Caki2 (cell line): ENCODE measurements at places on chromosomes 6 and 20.

- DNase-seq, result no peak
Measured at GRCh38 chr6:114010540-114010939, 39.6 kb upstream of the HDAC2 start.

DNA sequence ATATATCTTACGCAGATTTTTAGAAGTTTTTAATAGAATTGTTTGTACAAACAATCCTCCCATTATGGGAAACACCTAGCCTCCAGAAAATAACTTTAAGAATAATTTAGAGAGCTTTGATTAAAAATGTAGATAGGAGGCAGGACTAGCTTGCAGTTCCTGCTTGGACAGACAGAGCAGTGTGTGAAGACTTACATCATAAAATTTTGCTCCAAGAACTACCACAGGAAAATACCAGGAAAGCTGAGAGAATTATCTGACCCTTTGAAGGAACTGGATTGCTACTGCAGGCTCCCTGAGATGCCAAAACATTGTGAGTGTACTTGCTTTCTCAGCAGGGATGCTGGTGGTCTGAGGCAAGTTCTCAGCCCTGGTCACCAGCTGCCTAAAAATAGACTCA, 64.2 kb downstream of the EYS start:
- no peak for DNase-seq

- DNase-seq, result no peak
Measured at GRCh38 chr20:62030834-62031434, 34.7 kb downstream of the TAF4 start.

DNA sequence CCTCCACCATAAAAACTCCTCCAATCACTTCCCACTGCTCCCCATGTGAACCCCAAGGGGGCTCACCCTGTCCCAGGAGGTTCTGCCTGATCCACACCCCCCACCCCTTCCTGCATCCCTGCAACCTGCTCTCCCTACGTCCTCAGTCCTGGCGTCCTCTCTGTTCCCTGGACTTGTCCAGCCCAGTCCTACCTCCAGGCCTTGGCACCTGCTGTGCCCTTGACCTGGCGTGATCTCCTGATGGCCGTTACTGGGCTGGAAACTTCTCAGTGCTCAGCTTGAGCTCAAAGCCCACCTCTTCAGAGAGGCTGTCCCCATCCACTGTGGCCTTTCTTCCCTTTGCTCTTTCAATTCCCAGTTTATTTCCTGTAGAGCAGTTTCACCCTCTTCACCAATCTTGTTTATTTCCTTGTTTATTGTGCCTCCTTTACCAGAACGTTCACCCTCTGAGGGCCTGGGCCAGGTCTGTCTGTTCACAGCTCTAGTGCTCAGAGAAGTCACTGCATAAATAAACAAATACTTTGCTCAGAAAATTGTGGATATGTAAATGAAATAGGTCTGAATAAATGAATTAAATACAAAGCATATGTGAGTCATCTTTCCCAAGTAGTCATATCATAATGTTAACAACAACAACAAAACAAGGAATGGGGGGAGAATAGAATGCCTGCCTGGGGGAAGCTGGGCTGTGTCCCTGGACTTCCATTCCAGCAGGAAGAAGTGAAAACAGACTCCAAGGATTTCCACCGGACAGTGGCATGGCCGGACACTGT, 175.7 kb upstream of the SULF2 start:
- DNase-seq, result no peak

- no peak for DNase-seq
Measured at GRCh38 chr20:53224851-53225250, 252.7 kb downstream of the TSHZ2 start.

- no peak for DNase-seq
Measured at GRCh38 chr20:41218466-41218865, 81.1 kb downstream of the PLCG1 start.

- DNase-seq, result no peak
Measured at GRCh38 chr6:13098006-13098405, 230.3 kb downstream of the TBC1D7 start.

DNA sequence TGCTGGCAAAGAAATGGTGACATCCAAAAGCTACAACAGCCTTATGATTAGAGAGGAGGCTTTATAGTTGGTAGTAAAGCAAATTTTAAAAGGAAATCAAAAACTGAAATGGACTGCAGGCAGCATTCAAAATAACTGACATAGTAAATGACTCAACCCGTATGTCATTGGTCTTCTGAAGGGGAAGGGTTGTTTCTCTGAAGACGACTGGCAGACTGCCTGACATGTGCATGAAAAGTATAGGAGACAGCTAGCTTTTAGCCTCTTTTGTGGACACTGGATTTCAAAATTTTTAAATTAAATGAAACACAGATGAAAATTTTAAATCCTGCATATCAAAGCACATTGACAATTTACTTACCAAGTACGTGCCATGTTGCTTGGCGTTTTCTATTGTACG, 90.7 kb downstream of the TRMT6 start:
- DNase-seq, result no peak

DNA sequence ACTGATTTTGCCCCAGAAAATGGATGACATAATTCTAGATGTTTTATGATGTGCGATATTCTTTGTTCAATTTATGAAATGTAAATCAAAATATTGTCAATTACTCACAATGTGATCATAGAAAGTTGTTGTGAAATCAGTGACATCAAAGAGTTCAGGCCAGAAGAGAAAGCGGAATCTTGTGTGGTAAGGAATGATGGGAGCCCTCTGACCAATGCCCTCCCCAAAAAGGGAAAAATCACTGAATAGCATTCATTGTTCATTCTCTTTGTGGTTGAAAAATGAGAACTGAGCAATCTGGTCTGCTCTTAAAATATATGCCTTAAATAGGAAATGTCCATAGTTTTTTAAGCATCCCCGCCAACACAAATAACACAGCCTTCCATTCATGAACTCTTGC, 247.1 kb upstream of the GRIK2 start:
- DNase-seq, result no peak

DNA sequence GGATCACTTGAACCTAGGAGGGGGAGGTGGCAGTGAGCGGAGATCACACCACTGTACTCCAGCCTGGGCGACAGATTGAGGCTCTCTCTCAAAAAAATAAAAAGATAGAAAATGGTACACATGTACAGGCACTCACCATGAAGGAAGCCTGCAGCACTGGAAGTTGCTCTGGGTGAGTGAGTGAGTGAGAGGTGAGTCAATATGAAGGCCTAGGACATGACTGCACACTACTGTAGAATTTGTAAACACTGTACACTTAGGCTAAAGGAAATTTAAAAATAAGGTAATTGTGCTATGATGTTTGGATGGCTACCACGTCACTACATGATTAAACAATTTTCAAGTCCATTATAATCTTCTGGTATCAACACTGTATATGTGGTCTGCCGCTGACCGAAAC, 216.2 kb downstream of the FOXC1 start:
- DNase-seq, result no peak

DNA sequence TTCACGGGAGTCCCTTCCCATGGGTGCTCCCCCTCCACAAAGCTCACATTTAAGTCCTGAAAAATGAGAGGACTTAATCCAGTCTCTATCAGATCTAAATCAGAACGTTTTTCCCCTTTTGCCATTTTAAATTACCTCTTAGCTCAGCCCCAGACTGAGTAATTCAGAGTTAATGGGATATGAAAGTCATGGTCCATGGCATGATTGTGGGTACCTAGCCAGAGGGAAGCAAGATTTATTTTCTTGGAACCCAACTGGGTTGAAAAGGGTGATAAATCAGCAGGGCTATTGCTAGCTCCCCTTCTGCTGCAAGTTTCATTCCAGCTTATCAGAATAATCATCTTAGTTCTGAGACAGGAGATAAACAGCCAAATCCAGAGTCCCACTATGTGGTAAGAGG, 320.2 kb upstream of the CHD6 start:
- DNase-seq, result no peak

DNA sequence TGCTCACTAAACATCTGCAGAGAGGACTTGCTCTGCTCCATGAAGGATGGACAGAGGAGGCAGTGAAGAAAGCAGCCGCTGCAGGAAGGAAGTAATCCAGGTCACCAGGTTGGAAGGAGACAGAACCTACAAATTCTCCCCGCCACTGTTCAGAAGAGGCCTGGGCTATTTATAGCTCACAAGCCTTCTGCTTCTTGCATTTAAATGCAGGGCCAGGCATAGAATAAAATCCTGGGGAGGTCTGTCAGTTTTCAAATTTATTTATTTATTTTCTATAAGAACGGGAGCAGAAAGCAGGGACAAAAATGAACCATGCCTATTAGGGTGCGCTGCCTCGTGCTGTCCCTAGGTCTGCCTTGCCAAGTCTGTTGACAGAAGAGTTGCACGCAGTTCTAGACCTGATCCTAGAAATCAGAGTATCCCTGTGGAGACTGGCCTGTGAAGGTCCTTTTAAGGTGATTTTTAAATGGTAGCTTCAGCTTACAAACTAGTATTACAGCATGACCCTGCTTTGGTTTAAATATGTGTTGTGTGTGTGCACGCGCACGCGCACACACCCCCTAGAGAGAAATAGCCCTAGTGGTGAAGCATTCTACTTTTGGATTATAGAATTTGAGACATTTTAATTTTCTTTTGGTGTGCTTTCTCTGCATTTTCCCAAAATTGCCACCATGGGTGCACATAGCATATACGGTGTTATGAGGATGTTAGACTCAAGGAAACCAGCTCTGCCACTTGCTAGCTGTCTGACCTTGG, 19.5 kb downstream of the RIMS4 start:
- no peak for DNase-seq

DNA sequence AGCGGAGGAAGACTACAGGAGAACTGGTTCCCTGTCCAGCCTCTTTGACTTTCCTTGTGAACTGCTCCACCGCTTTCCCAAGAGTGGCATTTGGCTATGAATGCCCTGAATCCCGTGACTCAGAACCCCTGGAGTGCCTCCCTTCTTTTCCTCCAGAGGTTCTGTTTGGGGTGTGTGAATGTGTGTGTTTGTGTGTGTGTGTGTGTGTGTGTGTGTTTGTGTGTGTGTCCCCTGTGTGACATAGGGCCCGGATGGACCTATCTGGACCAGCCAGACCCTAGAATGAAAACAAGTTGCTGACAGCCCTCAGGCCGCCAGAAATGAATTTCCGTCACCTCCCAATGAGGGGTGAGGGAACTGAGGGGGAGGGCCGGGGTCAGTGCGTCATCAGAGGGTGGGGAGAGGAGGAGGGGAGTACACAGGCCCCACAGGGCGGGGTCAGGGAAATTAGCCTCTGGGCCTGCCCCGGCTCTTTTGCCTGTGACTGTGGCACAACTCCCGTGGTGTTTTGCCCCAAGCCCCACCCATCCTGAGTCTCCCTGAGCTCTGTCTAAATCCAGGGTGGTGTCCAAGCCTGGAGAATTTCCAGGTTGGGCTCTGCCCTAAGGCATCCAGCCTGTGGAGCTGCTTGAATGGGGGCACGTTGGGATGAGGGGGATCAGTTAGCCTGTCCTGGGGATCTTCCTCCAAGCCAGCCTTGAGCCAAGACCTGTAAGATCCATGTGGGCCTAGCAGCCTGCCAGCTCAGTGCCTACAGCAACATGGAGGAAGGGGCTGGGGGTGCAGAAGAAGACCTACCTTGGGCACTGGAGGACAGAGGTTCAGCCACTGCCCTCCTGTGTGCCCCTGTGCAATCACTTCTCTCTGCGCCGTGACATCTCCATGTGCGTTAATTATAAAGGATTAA, 15.2 kb upstream of the MRPS18A start:
- DNase-seq, result peak; percentile 93

- no peak for DNase-seq
Measured at GRCh38 chr6:167831281-167831828, 4.6 kb downstream of the AFDN start.

DNA sequence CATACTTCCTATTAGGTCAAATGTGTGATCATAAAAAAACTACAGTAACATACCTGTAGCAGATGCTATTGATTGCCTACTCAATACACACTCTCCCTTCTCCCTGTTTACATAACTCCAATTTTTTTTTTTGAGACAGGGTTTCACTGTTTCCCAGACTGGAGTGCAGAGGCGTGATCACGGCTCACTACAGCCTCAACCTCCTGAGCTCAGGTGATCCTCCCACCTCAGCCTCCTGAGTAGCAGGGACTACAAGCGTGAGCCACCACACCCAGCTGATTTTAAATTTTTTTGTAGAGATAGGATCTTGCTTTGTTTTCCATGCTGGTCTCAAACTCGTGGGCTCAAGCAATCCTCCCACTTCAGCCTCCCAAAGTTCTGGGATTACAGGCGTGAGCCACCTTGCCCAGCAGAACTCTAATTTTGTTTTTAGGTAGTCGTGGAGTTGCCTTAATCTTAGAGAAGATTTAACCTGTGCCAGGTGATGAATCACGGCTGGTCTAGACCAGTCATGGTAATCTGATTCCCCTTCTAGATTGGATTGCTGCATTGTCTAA, 14.0 kb upstream of the KIF3B start:
- DNase-seq, result no peak

DNA sequence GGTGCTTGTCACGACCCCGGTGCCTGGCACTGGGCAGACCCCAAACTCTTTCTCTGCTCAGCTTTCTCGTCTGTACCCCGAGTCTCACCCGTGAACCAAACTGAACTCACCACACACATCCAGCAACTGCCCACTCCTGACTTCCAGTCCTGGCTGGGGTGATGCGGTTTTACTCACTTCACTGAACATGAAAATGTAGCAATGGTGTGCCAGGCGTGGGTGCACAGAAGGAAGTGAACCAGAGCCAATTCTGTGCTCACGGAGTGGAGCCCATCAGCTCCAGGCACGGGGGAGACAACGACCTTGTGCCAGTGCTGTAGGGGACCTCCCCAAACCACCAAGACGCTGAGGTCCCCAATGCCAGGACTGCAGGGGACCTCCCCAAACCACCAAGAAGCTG, 78.7 kb upstream of the AFDN start:
- no peak for DNase-seq

- no peak for DNase-seq
Measured at GRCh38 chr6:132812756-132813172, 1.6 kb upstream of the RPS12 start.

- no peak for DNase-seq
Measured at GRCh38 chr20:63049191-63049518, 42.4 kb upstream of the BHLHE23 start.

GRCh38 chr6:166640342-166641043, 13.4 kb upstream of the RPS6KA2 start:
- DNase-seq, result no peak

GRCh38 chr6:20911712-20912111, 377.5 kb downstream of the CDKAL1 start:
- DNase-seq, result no peak

DNA sequence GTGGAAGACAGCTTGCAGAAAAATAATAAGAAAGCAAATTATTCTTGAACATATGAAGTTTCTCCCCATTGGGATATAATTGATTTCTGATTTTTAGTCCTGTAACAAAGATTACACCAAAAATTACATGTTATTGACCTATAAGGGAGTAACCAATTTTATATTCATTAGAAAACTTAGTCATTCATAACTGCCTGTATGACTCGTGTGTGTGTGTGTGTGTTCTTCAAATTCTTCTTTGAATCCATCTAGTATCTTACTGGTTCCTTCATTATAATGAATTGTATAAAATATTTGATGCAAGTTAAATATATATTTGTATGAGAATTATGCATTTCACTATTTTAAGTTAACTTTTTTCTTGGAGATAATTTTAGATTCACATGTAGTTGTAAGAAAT, 310.4 kb downstream of the HAO1 start:
- DNase-seq, result no peak

DNA sequence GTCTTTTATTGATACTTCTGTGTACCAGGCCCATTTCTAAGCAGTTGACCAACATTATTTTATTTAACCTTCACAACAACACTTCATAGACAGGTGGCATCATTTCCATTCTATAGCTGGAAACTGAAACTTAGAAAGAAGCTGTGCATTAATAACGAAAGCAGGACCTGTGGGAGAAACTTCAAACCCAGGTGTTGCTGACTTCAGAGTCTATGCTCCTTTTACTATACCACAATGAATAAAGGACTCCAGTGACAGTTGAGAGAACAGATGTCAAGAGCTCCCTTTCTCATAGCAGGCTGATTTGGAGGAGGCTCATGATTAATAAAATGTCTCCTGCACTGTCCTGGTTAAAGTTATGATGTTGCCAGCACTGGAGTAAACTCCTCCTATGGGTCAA, 56.6 kb upstream of the POU3F2 start:
- DNase-seq, result no peak
